Stimulated activated CD8-positive, alpha-beta memory T cell treated with anti-CD3 and anti-CD28 coated beads, Interleukin-4, amount 100 ng/mL, for 48 hours (primary cell): ENCODE measurements at places on chromosomes 11 and 22.
A peak's percentile ranks its signal among the peaks of the same experiment; 100 is the strongest.

DNA sequence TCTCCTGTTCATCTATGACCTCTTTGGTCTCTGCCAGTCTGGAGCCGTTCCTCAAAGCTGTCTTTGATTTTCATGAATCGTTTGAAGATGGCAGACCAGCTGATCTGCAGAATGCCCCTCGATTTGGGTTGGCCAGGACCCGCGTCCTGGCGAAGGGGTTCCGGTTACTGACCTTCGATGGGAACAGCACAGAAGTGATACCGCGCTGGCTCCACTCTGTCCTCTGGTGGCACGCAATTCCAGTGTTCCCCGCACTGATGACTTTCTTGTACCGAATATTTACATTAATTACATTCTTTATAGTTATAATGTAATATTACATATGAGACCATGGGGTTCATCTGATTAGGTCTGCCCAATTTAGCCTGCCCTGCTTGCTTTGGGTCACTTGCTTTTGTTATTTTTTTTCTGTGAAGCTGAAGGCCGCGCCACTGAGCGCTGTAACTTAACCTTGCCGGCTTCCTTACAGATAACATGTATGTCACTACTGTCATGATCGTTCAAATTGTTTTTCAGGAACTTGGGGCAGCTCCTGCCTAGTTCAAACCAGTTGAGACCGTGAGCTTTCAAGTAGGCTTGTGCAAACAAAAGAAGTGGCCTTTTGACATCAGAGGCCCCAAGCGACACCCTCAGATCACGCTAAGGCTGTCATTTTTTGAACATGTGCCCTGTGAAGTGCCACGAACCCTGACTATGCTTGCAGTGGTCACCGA lies 4.1 kb upstream of the USP18 start:
- no peak for DNase-seq

DNA sequence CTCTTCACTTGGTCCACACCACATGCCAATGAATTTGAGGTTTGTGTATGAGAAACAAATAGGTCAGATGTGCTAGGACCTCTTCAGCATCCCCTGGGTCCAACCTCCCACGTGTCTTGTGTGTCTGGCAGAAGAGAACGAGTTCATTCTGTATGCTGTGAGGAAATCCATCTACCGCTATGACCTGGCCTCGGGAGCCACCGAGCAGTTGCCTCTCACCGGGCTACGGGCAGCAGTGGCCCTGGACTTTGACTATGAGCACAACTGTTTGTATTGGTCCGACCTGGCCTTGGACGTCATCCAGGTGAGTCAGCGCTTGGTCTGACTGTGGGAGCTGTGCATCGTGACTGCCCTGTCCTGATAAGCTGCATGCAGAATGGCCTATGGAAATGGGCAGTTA lies 101.0 kb upstream of the SORL1-AS1 start:
- DNase-seq, result no peak

DNA sequence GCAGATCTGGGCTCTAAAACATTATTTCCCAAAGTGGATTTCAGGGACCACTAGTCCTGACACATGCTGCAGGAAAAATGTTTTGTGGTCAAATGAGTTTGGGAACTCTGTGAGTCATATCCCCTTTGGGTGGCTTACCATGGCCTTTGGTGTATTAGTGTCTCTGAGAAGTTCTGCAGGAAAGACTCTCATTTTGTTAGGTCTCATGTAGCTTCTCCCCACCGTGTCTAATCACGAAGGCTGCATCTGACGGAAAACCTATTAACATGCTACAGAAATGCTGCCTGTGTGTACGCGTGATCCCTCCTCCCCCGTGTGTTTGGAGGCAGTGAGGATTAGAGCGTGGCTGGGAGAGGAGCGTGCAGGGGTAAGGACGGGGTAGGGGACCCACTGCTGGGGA lies 191.7 kb downstream of the ST3GAL4 start:
- no peak for DNase-seq

DNA sequence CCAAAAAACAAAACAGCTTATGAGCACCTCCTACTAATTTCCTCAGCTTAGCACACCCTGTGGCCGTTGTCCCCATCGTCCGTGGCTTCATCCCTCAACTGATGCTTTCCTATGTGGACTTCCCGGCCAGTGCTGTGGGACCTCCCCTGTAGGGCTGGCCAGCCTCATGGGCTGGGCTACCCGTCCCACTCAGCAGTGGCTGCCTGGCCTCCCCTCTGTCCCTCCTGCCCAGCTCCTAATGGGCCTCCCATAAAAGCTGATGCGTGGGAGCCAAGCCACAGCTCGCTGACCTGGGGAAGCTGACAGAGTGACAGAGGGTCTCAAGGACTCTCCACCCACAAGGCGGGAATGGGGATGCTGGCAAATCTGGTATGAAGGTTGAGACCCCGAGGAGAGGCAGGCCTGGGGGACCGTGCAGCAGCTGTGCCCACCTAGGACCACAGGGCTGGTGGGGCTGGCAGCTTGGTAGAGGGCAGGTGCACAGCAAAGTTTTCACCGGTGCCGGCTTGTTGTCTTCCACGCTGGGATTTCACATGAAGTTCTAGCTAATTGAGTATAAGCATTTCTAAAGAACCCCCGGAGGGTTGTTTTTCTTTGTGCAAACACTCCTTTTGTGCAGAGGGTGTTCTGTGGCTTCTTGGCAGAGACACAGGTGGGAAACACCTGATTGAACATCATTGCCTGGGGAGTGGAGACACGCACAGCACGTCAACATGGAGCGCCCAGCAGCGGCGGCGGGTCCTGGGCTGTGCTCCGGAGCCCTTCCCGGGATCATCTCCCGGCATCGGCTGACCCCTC lies 23.2 kb downstream of the TBX1 start:
- DNase-seq, result no peak

GRCh38 chr11:129989149-129989813 lies 13.4 kb downstream of the PRDM10 start:
- no peak for DNase-seq

- DNase-seq, result no peak
Measured at GRCh38 chr11:98736833-98737232, 283.9 kb upstream of the CNTN5 start.

GRCh38 chr11:122189229-122189628 lies 73.2 kb upstream of the BLID start:
- DNase-seq, result no peak

- no peak for DNase-seq
Measured at GRCh38 chr11:74102321-74102720, 68.5 kb downstream of the C2CD3 start.

DNA sequence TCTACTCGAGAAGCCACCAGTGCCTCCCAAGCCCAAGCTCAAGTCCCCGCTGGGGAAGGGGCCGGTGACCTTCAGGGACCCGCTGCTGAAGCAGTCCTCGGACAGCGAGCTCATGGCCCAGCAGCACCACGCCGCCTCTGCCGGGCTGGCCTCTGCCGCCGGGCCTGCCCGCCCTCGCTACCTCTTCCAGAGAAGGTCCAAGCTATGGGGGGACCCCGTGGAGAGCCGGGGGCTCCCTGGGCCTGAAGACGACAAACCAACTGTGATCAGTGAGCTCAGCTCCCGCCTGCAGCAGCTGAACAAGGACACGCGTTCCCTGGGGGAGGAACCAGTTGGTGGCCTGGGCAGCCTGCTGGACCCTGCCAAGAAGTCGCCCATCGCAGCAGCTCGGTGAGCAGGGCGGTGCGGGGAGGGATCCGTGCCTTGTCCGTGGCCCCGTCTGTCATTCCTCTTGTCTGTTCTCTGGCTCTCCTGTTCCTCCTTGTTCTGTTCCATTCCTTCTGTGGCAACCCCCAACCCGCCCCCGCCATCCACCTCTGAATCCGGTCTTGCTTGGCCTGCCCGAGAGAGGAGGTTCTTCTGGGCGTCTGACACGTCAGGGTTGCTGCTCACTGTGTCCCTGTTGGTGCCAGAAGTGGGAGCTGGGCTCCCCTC lies 15.8 kb upstream of the ACR start:
- DNase-seq, result no peak

DNA sequence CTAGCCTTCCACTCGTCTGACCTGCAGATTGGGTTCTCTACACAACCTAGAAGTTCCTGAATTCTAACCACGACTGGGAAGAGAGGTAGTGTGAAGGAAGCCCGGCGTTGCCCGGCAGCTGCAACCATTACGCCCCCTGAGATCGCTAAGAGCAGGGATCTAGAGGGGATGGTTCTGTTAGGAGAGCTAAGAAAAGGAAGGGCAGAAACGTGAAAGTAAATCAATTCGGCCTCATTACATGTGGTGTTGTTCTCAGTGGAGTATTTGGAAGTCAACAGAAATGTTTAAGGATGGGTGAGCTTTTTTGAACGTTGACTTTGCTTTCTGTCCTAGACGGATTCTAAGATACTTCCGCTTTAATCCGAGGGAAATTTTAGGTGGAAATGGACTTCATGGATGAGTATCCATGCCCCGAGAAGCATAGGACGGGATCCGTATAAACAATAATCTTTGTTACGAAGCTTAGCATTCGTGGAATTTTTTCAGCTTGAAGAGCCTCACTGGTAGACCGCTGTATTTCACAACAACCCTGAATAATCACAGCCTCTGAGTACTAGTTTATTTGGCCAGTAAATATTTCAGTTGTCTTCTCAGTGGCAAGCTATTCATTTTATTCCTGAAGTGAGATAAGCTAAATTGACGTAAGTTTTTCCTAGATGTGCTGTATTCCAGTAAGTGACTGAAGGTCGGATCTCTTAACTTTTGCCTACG lies 629 bp downstream of the ATP5MG start:
- DNase-seq, result no peak

DNA sequence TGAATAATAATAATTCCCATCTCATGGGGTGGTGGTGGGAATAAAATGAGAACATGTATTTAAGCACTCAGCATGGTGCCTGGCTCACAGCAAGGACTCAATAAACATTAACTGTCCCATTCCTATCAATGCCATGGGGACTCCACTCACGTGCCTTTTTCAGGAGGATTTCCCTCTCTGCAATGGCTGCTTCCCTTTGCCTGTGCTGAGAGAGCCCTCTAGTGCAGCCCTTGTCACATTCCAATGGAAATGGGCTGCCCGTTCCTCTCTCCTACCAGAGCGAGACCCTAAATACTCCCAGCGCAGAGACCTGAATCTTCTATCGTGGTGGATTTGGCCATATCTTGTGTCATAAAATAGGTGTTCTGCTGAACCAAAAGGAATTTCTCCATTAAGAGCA lies 621.5 kb upstream of the B3GAT1 start:
- DNase-seq, result no peak

DNA sequence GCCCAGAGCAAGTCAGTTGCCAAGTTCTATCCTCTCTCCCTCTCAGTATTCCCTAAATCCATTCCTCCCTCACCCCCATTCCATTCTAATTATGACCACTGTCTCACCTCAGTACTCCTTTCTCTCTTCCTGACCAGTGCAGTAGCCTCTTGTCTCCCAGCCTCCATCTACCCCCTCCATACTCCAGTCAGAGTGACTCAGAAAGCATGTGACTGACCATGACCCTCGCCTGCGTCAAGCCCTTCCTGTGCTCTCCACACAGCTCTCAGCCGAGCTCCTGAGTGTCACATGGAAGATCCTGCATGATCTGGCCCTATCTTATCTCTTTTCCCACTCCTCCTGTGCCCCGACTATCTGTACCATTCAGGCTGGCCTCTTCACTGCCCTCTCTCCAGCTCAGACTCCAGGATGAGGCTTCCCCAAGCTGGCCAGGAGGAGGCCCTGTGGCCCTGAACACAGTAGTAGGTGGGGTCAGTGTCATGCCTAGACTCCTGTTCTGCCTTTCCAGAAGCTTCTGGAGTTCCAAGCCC lies 42.6 kb downstream of the NEU3 start:
- no peak for DNase-seq

DNA sequence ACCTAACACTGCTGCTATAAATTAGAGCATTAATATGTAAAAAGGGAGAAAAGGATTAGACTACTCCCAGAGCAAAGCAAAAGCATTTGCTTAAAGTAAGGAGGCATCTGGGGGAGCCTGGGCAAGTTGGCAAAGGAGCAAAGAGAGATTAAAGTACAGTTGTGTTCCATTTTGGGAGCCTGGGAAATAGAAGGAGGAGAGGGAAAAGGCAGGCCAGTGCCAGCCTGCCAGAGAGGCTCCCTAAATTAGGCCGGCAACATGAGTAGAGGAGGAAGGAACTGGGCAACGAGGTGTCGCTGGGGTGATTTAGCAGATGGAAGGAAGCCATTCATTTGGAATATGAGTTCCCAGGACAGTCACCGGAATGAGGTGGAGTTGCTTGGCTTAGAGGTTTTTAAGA lies 186.2 kb upstream of the TBCEL start:
- no peak for DNase-seq

DNA sequence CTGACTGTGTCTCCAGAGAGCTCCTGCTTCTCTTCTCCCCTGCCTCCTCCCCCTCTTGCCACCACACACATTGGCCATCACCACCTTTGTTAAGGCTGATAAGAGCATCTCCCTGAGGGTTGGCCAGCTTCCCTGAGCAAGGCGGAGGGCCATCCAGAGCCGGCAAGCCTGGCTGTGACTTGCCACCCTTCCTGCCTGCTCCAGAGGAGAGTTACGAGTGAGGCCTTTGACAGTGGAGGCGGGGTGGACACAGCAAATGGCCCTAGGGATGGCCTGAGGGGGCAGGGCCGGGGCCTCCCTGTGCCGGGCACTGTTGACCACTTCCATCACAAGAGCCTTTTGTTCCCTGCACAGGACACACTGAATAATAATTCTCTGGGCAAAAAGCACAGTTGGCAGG lies 5.4 kb downstream of the FREY1 start:
- no peak for DNase-seq

- no peak for DNase-seq
Measured at GRCh38 chr11:26830757-26831156, 108.9 kb upstream of the SLC5A12 start.

DNA sequence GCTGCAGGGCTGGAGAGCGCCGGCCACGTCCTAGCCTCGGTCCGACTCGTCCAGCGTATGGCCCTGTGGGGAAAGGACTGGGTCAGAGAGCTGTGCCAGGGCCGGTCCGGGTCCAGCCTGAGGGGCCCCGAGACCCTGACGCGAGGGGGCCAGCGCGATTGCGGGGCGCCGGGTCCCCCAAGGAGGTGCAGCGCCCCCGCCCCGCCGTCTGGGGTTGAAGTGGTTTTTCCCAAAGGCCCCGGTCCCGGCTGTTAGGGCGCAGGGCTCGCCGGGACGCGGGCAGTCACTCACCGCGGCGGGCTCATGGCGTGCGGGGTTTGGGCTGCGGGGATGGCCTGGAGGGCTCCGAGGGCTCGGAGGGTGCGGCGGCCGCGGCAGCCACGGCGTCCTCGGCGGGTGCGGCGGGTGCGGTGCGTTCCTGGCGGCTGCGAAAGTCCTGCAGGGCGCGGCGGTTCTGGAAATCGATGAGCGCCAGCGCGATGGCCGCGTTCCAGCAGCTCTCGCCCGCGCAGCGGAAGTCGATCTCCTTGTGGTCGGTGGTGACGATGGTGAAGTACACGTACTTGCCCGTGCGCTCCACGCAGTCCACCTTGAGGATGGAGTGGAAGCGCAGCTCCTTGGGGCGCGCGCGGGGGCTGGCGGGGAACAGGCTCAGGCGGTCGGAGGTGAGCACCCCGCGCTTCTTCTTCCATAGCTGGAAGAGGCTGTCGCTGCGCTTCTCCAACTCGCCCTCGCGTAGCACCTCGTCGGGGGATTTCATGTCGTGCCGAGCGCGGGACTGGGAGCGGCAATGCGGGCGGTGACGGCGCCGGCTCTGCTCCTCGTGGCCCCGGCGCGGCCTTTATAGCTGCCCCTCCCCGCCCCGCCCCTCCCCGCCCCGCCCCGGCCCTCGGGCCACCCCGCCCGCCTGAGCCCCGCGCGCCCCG lies at the start of gene PHLDA2:
Gene PHLDA2, minus strand, starts transcription at position 816 of the 926 bp plus-strand sequence. Its CDS starts 56 bp downstream, at position 760.
- peak; percentile 75 for DNase-seq

- no peak for DNase-seq
Measured at GRCh38 chr22:23673826-23674690, 16.8 kb upstream of the RGL4 start.

GRCh38 chr22:40789131-40789530 lies 30.0 kb downstream of the SLC25A17 start:
- no peak for DNase-seq

GRCh38 chr11:96741068-96741467 lies 351.3 kb downstream of the JRKL start:
- no peak for DNase-seq

GRCh38 chr11:10257478-10257877 lies 36.5 kb downstream of the SBF2 start:
- no peak for DNase-seq
